ENCODE measurements at places on chromosomes 7 and 10.
A peak's percentile ranks its signal among the peaks of the same experiment; 100 is the strongest.

DNA sequence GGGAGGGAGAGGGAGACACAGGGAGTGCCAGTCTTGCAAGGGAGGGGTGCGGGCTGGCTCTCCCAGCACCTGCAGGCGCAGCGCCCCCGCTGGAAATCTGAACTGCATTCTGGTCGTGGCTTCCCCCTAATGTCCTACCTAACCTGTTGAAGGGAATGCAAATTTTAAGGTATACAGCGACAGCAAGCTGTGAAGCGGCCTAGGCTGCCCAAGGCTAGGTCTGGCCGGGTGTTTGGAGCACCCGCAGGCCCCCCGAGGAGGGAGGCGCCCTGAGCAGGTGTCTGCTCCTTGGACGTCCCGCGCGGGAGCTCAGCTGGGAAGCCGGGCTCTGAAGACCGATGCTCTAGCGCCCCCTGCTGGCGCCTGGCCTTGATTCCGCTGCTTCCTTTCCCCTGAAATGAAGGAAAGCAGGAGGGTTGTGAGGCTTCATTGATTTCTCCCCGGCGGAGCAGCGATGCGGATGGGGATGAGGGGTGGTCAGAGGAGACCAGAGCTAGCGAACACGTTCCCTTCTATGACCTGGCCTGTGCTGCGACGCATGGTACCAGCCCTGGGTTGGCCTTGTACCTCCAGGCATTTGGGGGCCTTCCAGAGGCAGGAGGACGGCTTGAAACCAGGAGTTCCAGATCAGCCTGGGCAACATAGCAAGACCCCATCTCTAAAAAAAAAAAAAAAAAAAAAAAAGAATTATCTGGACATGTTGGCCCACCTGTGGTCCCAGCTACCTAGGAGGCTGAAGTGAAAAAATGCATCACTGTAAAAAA lies 601.3 kb downstream of the GALNT17 start:
- DNase-seq, result peak; percentile 60

DNA sequence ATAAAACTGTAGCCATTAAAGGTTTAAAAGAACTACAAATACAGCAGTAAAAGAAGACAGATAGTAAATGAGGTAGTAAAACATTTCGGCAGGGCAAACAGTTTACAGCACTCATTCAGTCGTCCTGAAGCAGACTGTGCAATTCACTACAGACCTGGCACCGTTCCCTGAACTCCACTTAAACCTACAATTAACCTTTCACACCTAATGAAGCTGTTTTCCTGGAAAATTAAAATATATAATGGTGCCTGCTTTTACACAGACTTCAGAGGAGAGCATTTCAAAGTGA lies 335.3 kb downstream of the GFRA1 start:
- DNase-seq, result no peak

- DNase-seq, result no peak
Measured at GRCh38 chr7:33452805-33453502, 323.6 kb downstream of the BBS9 start.

GRCh38 chr10:37856881-37857286 lies 526 bp downstream of the ZNF248 start:
- DNase-seq, result peak; percentile 12

DNA sequence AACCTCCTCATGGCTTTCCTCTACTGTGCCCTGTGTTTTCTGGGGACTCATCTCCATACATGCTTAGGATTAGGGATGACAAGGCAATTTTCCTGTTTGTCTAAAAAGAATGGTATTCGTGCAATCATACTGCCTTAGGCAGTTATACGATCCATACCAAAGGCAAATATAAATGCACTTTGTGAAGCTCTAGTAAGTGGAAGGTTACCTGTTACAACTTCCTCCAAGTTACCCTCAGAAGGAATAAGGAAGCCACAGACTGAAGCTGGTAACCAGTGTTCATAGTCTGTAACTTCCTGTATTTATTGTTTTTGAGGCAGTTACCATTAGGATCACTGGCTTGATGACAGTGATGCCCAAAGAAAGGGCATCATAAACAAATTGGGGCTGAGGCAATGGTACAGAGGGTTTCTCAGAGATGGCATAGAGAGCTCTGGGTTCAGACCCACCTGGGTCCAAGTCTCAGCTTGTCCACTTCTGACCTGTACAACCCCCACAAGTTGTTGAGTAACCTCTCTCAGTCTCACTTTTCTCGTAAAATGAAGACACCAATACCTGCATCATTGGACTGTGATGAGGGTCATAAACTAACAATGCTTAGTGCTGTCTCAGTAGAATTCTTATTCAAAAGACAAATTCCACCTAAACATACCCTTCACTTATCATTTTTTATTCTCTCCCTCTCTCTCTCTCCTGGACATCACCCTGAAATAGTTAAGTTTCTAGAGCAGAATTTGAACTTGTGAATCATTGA lies 138.2 kb downstream of the ELMO1 start:
- DNase-seq, result no peak

- no peak for DNase-seq
Measured at GRCh38 chr7:84194484-84195271, at the start of gene SEMA3A. SEMA3A (minus strand) TSS chr7:84194789; CDS start chr7:84194586, 203 bp downstream.

GRCh38 chr10:71635867-71636266 lies 83.7 kb downstream of the C10orf105 start:
- DNase-seq, result no peak

DNA sequence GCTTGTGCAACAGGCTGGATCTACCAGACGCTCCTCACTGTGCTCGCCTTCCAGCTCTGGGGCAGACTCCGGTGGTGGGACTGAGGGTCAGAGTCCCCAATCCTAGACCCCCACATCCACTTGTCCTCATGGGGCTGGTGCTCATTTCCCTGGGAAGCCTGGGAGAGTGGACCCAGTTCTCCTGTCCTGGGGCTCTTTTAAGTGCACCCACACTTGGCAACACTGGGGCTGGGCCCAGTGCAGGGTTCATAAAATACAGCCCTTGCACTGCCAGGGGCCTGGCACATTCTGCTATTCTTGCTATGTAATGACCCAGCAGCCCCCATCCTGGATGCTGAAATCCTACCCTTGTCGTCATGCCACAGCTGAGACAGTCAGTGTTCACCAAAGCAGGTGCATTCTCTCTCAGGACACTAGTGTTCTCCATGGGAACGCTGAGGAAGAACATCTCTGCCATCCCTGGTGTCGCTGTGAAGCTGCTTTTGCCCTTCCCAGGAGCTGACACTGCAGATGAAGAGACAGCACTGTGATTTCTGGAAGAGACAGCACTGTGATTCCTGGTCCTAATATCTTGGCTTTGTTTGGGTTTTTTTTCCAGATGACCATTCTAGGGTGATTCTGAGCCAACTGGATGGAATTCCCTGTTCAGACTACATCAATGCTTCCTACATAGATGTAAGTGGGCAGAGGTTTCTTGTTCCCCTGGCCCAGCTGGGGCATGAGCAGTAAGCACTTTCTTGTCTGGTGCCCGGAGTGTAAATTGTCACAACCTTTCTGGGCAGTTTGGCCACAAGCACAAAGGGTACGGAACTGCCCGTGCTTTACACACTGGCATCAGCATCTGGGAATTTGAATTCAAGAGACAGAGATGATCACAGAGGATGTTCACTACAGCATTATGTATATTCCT lies 65.6 kb downstream of the MKI67 start:
- DNase-seq, result no peak

DNA sequence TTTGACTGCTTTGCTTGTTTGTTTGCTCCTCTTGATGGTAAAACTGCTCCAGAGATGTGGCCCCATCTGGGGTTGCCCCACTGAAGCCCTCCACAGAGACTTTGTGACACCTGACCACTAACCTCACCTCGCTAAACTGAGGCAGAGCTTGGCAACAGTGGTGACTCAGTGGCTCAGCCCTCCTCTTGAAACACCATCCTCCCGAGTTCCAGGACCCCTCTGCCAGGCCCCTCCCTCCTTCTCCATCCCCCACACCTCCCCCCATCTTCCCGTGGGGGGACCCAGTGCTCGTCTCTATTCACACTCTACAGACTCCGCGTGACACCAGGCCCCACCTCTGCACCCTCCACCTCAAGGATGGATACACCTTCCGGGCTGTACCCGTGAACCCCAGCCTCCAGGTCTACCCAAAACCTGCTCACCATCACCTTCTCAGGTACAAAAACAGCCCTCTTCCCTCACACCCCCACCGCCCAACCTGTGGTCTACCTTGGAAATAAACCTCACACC lies 19.0 kb upstream of the RET start:
- no peak for DNase-seq

DNA sequence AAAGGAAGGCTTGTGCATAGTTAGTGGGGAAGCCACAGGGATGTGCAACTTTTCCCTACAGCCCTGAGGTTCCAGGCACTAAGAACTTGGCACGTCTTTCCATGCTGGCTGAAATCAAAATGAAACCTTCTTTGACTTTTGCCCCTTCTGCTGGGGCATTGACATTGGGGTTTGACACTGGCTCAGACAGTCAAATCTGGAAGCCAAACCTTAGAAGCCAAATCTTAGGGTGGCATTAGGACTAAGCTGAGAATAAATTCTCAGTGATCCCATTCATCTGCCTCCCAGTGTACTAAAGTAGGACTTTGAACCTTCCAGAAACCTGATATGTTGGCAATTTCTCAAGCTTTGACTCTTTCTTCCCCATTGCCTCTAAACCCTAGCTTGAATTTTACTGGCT lies 31.3 kb upstream of the INSYN2A start:
- DNase-seq, result no peak

DNA sequence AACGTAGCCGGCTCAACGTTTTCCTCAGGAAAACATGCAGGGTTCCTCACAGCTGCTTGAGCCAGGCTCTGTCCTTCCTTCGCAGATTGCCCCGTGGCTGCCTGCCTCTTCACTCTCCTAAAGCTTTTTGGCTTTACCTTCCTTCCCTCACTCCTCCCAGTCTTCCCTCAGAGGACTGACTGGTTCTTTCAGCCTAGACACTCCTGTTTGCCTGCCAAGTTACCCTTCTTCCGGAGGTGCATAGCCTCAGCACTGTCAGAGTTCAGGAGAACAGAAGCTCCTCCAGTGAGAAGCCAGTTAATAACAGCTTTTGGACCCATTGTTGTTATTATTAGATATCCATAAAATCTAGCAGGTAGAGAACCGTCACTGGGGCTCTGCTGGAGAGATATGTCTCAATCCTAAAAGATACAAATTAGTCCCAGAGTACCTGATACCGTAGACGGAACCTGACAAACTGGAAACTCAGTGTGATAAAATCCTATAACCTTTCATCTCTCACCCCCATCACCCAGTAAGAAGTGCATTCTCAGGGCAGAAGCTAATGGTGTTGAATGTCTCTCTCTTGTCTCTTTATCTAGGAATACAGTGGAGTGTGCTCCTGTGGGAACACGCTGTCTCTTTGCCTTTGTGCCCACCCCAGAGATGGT lies 79.6 kb downstream of the SND1 start:
- no peak for DNase-seq

- DNase-seq, result no peak
Measured at GRCh38 chr10:61313460-61313859, 139.7 kb downstream of the TMEM26 start.

- no peak for DNase-seq
Measured at GRCh38 chr7:141074162-141074991, 513 bp downstream of the TMEM178B start.

GRCh38 chr10:9950070-9950469 lies 1067.6 kb upstream of the CELF2 start:
- DNase-seq, result no peak

GRCh38 chr7:8384901-8385300 lies 48.5 kb upstream of the NXPH1 start:
- no peak for DNase-seq

GRCh38 chr10:70130878-70131559 lies 1.6 kb downstream of the AIFM2 start:
- DNase-seq, result no peak

- DNase-seq, result no peak
Measured at GRCh38 chr10:102106998-102107397, 13.2 kb downstream of the LDB1 start.

DNA sequence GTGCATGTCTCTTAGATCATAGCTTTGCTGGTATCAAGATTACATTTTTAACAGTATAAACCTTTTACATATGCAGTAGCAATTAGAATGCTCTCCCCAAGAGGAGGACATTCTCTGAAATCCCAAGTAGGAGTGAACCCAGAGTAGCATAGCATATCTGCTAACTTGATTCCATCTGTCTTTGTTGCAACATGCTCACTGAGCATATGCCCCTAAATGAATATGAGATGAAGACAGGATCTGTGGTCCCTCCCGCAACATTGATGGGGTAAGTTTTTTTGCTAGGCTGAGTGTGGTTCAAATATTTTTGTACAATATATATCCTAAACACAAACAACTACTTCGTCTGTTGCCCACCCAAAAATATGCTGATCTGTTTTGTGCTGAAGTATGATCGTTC lies 534.2 kb upstream of the C7orf33 start:
- DNase-seq, result no peak

GRCh38 chr7:100372256-100372655 lies 1.0 kb upstream of the PILRA start:
- no peak for DNase-seq

DNA sequence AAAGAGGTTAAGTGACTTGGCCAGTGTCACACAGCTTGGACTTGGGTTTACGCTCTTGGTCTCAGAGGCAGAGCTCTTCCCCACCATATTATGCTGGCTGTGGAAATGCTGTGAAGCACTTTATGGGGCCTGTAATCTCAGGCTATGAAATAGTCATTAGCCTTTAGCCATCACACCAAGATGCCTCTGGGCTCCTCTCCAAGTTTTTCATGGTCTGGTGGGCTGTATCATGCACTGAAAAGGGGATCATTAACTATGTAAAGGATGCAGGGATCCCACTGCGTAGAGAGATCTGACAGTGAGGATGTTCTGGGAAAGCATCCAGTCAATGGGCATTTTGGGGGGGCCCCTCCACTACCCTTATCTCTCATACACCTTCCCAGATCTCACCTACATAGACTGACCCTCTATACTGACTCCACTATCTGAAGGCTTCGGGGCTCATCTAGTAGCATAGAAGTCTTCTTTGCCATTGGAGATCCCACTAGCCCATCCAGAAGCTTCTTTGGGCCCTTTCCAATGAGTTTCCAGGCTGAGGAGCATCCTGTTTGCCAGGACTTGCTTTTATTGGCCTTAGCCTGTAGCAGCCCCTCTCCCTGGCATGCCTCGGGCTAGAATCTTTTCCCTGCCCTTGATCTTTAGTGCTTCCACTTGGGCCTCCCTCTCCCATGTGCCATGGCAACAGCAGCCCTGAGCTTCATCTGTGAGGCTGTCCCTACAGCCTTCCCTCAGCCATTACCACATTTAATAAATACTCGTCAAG lies 19.6 kb downstream of the FRMPD2 start:
- no peak for DNase-seq

- no peak for DNase-seq
Measured at GRCh38 chr7:22759721-22760120, 32.7 kb downstream of the IL6 start.

- no peak for DNase-seq
Measured at GRCh38 chr10:11993834-11994468, 48.7 kb downstream of the UPF2 start.

- DNase-seq, result peak; percentile 27
Measured at GRCh38 chr7:8176370-8177081, 85.4 kb downstream of the ICA1 start.
